ENCODE measurements at places on chromosomes 12 and 14. TPM values are rescaled to one million over a fixed set of nuclear protein-coding genes. Genes with fewer than 3 reads are reported as not detected.

- no peak overlapping the region for H3K27ac ChIP-seq
- H3K4me3 ChIP-seq: no peak overlapping the region
- no peaks in the 10 kb centered on the region for H3K4me1 ChIP-seq
- H3K27me3 ChIP-seq: no peaks in the 10 kb centered on the region
These were observed 717.3 kb downstream of the TRHDE start for GRCh38 chr12:72989458-72989947.

The VRTN gene
- total RNA-seq: 104 TPM

DNA sequence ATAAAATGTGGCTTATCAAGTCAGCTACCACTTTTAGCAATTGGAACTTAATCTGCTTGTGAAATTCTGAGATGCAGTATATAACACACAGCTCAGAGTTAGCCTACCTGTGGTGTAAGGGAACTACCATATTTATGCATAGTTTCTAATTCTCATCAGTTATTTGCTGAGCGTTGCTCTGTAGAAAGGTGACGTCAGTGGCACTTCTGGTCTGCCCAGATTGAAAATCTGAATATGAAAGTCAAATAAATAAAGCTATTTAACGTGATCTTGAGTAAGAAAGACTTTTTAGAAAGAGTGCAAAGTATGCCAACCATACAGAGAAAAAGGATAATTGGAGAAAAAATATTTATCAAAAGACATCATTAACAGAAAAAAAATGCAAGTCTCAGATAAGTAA, 938.9 kb upstream of the NOVA1 start:
- no peak overlapping the region for H3K4me3 ChIP-seq
- H3K4me1 ChIP-seq: no peaks in the 10 kb centered on the region
- H3K27ac ChIP-seq: no peak overlapping the region
- DNase-seq: no peak

DNA sequence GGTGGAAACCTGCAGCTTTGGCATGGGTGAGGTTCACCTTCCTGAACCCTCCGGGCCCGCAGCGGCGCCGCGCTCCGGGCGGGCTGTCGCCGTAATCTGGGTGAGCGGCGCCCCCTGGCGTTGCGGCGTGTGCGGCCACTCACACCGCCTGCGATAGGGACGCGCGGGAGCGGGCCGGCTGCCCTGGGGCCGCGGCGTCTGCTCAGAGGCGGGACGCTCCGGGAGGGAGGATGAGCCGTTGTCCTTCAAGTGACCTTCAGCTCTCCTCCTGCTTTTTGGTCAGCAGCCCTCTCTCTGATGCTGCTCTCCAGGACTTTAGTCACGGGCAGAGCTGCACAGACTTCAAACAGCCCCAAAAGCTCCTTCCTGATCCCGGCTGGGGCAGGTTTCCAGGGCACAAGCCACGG, 211.7 kb upstream of the FKBP4 start:
- H3K27me3 ChIP-seq: peaks cover 7% of the 10 kb centered on the region
- peaks cover 9% of the 10 kb centered on the region for H3K4me1 ChIP-seq
- no peaks in the 10 kb centered on the region for H3K36me3 ChIP-seq
- no peak overlapping the region for H3K27ac ChIP-seq
- peak; percentile 82 for DNase-seq
- H3K4me3 ChIP-seq: no peak overlapping the region

DNA sequence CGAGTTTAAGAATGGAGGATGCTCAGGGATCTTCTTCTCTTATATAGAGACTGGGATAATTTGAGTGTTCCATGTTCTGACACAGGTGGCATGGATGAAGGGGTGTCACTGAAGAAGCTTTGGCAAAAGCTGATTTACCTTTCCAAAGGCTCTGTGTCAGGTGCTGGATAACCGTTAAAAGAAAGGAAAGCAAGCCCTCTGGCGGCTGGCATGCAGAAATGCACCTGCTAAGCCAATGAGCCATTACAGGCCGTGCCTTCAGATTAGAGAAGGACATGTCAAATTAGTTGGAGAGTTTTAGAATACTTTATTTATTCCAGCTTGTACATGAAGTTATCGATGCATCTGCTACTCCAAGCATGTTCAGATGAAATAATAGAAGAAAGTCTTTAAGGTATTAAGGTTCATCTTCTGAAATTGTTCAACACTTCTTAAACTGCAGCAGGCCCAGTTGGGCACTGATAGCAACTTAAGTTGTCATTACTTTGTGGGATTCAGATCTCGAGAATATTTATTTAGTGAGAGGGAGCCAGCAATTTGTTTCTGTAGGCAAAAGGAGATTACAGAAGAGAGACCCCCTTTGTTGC, 678.2 kb downstream of the NRXN3 start:
- peaks cover 2% of the 10 kb centered on the region for H3K36me3 ChIP-seq
- peak; percentile 68 for DNase-seq
- H3K27ac ChIP-seq: no peak overlapping the region
- no peak overlapping the region for H3K4me3 ChIP-seq
- H3K27me3 ChIP-seq: no peaks in the 10 kb centered on the region
- H3K4me1 ChIP-seq: no peaks in the 10 kb centered on the region

The ARF3 gene
- 254 TPM for total RNA-seq
